ENCODE measurements at places on chromosomes 16 and 17. TPM values are rescaled to one million over a fixed set of nuclear protein-coding genes. Genes with fewer than 3 reads are reported as not detected.

- no peak overlapping the region for H3K4me3 ChIP-seq
- peaks cover 2% of the 10 kb centered on the region for H3K4me1 ChIP-seq
- DNase-seq = no peak
- no peak overlapping the region for H3K27ac ChIP-seq
- no peaks in the 10 kb centered on the region for H3K27me3 ChIP-seq
- H3K36me3 ChIP-seq = peaks cover 14% of the 10 kb centered on the region
These were observed 53.3 kb downstream of the USP22 start for GRCh38 chr17:20989481-20989880.

DNA sequence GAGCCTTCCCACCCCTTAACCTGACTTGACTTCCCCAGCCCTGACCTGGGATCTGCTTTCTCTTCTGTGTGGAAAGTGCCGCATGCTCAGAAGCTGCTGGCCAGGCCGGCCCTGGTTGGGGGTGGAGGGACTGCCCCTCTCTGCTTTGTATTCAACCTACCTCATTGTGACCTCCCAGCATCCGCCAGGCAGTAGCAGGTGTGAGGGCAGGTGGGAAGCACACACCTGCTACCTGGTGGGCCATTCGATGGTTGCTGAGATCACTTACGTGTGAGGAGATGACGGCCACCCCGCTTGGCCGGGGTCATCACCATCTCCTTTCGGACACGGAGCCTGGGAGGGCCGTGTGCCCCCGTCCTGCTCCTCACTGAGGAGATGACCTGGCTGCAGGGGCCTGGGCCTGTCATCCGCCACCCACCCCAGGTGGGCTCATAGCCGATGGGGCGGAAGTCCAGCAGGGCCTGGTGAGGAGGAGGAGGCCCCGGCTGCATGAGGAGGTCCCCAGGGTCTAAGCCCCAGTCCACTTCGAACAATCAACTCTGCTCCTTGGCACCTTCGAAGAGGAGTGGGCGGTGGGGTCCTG is 7.1 kb downstream of the CPNE7 start:
- no peaks in the 10 kb centered on the region for H3K27me3 ChIP-seq
- H3K36me3 ChIP-seq = peaks cover 8% of the 10 kb centered on the region
- no peak overlapping the region for H3K27ac ChIP-seq
- no peaks in the 10 kb centered on the region for H3K4me1 ChIP-seq
- H3K4me3 ChIP-seq = no peak overlapping the region
- no peak for DNase-seq

Gene KRT17
- total RNA-seq = 1.1 TPM

Gene ORAI3
- total RNA-seq = 6.1 TPM

GRCh38 chr16:57276596-57276995 is 7.9 kb downstream of the PLLP start:
- H3K4me1 ChIP-seq = peaks cover 4% of the 10 kb centered on the region
- no peak for DNase-seq
- no peaks in the 10 kb centered on the region for H3K27me3 ChIP-seq
- H3K4me3 ChIP-seq = no peak overlapping the region
- H3K36me3 ChIP-seq = no peaks in the 10 kb centered on the region
- no peak overlapping the region for H3K27ac ChIP-seq

Gene NAT9
- 63.5 TPM for total RNA-seq

GRCh38 chr17:21376081-21376758 is at the start of gene KCNJ12:
Gene KCNJ12, plus strand, starts transcription at chr17:21376357. Its CDS starts 38,986 bp downstream, at chr17:21415343.
- H3K27ac ChIP-seq = no peak within 1 kb of the TSS
- H3K27me3 ChIP-seq = peaks cover 14% of the 10 kb centered on the region
- no peaks in the 10 kb centered on the region for H3K4me1 ChIP-seq
- H3K36me3 ChIP-seq = no peaks in the 10 kb centered on the region

DNA sequence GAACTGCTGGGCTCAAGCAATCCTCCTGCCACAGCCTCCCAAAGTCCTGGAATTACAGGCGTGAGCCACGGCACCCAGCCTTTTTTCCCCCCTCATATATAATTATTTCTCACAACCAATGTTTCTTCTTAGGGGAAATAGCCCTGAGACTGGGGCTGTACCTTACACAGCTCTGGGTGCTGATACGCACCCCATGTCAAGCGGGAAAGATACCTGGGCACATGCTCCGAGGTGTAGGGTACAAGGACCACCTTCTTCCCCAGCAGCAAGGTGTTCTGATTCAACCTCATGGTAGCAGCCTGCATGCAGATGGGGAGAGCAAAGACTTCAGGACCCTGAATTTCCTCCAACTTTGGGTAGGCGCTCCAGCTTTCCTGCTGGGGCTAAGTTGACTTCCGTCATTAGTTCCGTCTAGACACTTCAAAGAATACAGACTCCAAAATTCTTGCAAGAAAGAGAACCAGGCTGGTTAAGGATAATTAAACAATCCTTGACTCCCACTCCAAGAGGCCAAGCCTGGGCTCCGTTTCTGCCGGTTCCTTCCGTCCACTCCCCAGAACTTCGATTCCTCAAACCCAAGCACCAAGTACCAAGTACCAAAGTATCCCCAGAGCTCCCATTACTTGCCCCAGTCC is 619 bp downstream of the NAT9 start:
- no peak for DNase-seq
- H3K27me3 ChIP-seq = no peaks in the 10 kb centered on the region
- H3K27ac ChIP-seq = peak overlapping the region; percentile 10
- no peaks in the 10 kb centered on the region for H3K4me1 ChIP-seq
- peaks cover 18% of the 10 kb centered on the region for H3K36me3 ChIP-seq
- H3K4me3 ChIP-seq = peak overlapping the region; percentile 91

DNA sequence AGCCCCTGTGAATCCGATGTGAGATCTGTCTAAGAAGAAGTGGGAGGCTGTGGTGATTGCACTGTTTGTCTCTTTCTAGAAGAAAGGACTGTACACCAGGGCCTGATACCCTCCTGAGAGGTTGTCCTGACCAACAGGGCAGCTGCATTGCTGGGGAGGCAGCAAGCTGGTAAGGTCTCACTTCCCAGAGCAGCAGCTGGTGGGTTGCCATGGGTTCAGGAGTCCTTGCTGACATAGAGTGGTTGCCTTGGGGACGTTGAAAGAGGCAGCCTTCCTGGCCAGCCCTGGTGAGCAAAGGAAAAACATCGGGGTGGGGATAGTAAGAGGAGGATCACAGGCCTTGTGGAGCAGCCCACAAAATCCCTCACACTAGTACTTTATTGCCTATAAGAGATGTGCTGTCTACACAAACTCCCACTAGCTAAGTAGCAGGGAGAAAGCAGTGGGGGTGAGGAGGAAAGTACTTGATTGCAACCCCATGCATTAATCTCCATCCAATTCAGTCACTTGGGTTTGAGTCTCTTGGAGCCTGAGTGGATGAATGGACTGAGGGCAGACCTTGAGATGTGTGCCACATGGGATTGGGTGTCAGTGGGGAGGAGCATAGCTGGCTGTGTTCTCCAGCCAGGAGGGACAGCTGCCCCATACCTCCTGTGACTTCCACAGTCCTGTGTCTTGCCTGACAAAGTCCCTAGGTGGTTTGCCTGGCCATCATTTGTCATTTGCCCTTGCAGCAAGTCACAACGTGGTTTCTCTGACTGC is 143.8 kb upstream of the RPL38 start:
- H3K4me1 ChIP-seq = no peaks in the 10 kb centered on the region
- no peak overlapping the region for H3K27ac ChIP-seq
- DNase-seq = no peak
- no peaks in the 10 kb centered on the region for H3K36me3 ChIP-seq

GRCh38 chr17:79023886-79024771 is at the start of gene C1QTNF1:
Gene C1QTNF1, plus strand, starts transcription at chr17:79024169. Its CDS starts 19,800 bp downstream, at chr17:79043969.
- peak; percentile 73 for DNase-seq
- H3K4me3 ChIP-seq = peak within 1 kb of the TSS; percentile 76
- H3K4me1 ChIP-seq = no peaks in the 10 kb centered on the region
- H3K27me3 ChIP-seq = peaks cover 36% of the 10 kb centered on the region
- H3K36me3 ChIP-seq = no peaks in the 10 kb centered on the region
